ENCODE measurements at places on chromosomes 5 and 9. TPM values are rescaled to one million over a fixed set of nuclear protein-coding genes. Genes with fewer than 3 reads are reported as not detected.

The F12 gene
- polyA plus RNA-seq, result 11.3 TPM

The SH3TC2 gene
- 1.4 TPM for polyA plus RNA-seq

The SH2D3C gene
- polyA plus RNA-seq, result 15.1 TPM

The PCDHB14 gene
- 8.7 TPM for polyA plus RNA-seq

The GZMA gene
- 0.58 TPM for polyA plus RNA-seq

The IRX2 gene
- polyA plus RNA-seq, result 27.5 TPM

The HEMGN gene
- 2.8 TPM for polyA plus RNA-seq

The NTRK2 gene
- 101 TPM for polyA plus RNA-seq

The NME5 gene
- 20.3 TPM for polyA plus RNA-seq

DNA sequence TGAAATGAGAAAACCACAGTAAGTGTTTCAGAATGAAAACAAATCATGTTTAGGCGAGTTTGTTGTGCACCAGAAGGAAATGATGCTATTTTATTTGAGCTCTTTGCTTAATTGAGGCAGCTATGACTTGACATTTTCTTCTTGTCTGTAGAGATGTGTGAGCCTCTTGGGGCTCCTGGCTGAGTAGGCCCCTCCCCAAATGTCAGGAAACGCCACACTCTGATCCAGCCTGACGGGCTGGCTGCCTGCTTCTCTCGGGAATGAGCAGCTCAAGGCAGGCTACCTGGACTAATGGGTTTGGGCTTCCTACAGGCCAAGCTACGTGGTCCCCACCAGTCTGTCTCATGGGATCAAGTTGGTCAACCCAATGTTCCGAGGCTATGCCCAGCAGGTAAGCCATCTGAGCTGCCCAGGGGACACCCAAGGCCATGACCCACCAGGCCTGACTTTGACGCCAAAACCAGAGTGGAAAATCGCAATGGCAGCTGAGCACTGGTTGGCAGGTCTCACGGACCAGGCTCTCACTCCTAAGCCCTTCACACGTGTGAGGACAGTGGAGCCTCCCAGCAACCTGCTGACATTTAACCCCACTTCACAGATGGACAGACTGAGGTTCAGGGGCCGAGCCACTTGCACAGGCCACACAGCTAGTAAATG, 29.9 kb downstream of the USP20 start:
- no peak for DNase-seq

DNA sequence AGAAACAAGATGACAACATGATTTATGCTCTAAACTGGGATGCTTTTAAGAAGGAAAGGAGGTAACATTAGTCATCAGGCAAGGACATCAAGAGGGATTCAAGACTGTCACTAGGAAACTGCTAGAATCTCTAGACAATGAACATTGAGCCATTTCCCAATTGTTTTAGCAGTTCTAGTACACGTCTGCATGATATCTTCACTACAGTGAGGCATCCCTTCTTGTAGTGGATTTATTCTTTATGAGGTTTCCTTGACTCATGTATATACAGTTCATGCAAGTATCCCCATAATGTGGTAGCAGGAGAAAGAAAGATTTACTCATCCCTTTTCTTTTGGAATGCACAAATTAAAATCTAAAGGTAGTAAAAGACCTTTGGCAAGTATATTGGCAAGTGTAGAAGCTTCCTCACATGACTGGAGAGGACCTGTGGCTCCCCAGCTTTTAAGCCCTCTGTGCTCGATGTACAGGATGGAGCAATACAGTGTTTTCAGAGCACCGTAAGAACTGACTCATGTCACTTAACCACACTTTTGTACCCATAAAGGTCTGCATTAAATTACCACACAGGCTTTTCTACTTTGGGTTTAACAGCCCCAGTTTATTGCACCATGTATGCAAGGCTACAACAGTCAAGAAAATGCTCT, 335.9 kb downstream of the SEMA5A start:
- no peak for DNase-seq

GRCh38 chr5:133514456-133514855, 97.9 kb downstream of the FSTL4 start:
- no peak for DNase-seq

DNA sequence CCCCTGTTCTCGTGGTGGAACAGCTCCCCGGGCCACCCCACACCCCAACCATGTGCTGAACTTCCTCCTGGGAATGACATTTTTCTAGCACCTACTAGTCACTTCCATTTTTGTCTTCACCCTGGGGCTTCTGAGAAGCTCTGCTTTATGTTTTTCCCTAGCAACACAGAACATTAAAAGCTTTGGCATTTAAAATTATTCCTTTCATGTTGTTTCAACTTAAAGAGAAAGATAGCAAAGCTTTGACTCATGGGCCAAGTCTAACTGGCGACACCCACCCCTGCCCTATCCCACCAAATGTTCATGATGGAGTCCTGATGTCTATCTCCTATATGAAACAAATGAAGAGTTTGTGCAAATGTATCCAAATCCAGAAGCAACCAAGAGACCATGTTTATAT, 22.4 kb downstream of the BOD1 start:
- DNase-seq, result no peak

DNA sequence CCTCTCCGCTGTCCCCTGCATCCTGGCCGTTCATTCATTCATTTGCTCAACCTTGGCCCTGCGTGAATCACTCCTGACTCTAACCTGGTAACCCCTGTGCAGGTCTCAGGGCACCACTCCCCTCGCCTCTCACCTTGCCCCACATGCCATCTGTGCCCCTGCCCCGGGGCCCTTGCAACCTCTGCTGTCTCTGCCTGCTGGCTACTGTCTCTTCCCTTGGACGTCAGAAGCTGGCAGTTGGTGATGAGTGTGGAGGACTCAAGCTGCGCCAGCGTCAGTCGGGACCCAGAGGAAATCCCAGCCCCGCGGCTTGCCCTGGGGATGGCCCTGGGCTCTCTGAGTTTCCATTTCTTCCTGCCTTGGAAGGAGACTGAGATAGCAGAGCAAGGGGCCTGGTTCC, 154.9 kb downstream of the OLFM1 start:
- DNase-seq, result no peak

DNA sequence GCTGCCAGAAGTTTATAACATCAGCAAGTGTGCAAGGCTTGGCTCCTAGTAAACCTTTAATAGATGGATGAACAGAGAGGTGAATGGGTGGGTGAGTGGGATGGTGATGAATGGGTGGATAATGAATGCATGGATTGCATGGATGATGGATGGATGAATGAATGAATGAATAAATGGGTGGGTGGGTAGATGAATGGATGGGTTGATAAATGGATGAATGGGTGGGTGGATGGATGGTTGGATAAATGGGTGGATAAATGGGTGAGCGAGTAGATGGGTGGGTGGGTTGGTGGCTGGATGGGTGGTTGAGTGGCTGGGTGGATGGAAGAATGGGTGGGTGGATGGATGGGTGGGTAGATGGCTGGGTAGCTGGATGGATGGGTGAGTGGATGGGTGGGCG, 28.5 kb upstream of the CEP72 start:
- no peak for DNase-seq

DNA sequence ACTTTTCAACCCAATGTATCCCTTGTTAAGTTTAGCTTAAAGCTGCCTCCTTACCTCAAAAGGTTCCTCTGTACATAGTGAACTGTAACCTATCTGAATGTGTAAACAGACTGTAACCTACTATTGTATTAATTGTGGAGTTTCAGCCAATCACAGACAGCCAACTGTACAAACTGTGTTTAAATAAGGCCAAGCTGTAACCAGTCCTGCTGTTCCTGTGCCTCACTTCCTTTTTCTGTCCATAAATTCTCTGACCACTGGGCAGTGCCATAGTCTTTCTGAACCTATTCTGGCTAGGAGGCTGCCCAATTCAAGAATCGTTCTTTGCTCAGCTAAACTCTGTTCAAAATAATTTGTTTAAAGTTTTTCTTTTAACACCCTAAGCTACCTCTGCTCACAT, 74.7 kb upstream of the DAPK1 start:
- no peak for DNase-seq

DNA sequence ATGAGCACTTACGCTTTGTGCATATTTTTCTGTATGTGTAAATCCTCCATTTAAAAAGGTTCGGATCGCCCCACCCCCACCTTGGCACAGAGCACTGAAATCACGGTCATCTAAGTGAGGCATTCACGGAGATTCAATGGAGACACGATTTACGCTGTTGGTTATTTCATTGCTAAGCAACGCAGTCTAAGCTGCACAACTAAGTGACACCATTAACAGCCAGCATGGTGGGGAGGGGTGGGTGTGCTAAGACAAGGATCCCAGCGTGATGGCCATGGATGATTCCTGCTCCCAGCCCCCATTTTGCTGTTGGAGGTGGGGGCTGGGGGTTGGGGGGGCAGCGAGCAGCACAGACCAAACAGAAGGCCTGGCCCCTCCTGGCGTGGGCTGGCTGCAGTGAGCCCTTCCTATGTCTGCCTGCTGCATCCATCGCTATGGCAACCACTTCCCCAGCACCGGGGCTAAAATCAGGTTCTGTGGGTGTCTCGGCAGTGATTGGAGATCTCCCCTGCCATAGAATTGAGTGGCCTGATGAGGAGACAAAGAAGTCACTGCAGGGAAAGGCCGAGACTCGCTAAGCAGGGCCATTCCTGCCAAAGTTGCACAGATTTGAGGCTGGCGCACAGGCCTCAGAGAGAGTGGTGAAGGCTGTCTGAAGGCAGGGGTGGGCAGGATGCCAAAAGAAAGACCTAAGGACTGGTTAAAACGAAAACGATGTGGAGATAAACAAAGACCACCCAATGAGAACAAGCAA, 14.3 kb upstream of the MARCHF6 start:
- DNase-seq, result no peak

DNA sequence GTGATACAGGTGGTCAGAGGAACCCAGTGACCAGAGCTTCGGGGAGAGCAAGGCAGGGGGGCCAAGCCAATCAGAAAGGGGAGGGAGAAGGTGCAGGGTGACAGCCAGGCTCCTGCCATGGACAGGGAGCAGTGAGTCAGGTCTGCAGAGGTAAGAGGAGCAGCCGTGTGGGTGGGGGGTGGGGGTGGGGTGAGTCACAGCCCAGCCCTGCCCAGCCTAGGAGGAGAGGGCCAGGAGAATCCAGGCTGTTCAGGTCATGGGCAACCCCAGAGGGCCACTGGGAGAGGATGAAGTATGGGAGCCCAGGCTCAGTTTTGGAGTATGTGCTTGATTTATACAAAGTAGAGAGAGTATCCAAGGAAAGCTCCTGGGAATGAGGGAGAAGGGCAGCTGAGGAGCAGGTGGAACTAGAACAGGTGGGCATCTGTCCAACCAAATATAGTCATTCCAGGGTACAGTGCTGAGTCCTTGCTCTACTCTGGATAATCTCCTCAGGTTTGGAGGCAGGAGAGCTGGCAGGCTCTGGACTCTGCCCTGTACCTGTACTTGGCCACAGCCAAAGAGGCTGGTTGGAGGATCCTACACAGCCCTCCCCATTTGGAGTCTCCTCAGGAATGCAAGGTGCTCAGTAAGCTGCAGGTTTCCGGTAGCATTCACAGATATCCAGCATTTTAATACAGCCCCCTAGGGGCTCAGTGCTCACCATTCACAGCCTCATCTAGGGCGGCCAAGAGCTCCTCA, 1.6 kb downstream of the HBEGF start:
- DNase-seq, result no peak

GRCh38 chr5:135221187-135221473, 177.9 kb downstream of the MACROH2A1 start:
- no peak for DNase-seq

GRCh38 chr9:112489039-112489546, 2.5 kb downstream of the KIAA1958 start:
- DNase-seq, result no peak

- DNase-seq, result no peak
Measured at GRCh38 chr9:104900871-104901270, 27.1 kb downstream of the ABCA1 start.

- DNase-seq, result peak; percentile 31
Measured at GRCh38 chr9:100098046-100098886, 534 bp downstream of the ERP44 start.

- no peak for DNase-seq
Measured at GRCh38 chr5:95083606-95084005, 201.3 kb downstream of the MCTP1 start.

DNA sequence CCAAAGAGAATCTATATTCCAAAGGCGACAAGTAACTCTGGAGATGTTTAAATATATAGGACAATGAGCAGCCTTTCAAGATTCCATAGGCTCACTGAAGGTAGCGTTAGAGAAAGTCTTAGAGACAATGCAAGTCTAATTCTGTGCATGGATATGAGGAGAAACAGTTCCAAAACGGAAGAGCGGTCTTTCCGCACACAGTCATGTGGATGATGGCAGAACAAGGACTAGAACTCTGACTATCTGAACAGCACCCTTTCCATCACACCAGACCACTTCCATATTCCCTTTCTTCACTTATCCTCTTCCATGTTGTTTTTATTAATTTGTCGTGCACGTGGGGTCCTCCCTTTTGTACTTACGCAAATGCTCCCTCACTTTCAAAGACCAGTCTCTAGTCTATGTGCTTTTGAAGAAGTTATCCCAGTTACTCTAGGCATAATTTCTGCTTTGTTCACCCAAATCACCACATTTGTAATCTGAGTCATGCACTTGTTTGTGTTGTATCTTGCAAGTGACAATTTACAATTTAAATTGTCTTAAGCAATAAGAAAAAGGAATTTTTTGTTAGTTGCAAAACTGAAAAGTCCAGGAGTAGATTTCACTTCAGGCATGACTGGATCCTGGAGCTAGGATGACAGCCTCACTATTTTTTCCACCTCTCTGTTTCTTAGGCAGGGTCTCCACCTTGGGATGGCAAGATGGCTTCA, 116.0 kb upstream of the ADRA1B start:
- no peak for DNase-seq

GRCh38 chr5:51383131-51384121, at the start of gene ISL1:
TSS of gene ISL1 (plus strand) at chr5:51383448. CDS start at chr5:51383672, 224 bp downstream.
- DNase-seq, result peak; percentile 56

DNA sequence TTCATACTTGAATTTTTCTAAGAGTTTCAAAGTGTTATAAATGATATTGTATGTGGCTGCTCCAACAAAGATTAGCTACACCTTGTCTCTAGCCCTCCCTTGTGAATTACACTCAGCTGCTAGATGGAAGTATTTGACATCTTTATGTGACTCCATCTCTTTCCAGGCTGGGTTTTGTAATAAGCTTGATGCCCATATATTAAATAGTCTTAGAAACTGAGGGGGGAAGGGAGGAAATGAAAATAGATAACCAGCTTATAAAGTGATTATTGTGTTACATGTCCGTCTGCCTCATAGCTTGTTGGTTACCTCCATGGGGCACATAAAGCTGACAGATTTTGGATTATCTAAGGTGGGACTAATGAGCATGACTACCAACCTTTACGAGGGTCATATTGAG, 63.4 kb downstream of the CD180 start:
- DNase-seq, result no peak

- DNase-seq, result no peak
Measured at GRCh38 chr5:111233052-111233374, 8.8 kb downstream of the CAMK4 start.

Data from right renal pelvis (tissue), 4 donors.